Right lung (tissue), 10 donors: ENCODE measurements at places on chromosomes 4 and X. TPM values are rescaled to one million over a fixed set of nuclear protein-coding genes. Genes with fewer than 3 reads are reported as not detected.

F8A1 gene
- polyA plus RNA-seq: 15.7 TPM

MAGEA11 gene
- not detected for polyA plus RNA-seq

CNGA1 gene
- polyA plus RNA-seq: 1.4 TPM

TMEM271 gene
- not detected for polyA plus RNA-seq

HSFX4 gene
- 0.36 TPM for polyA plus RNA-seq

TMEM156 gene
- 0.23 TPM for polyA plus RNA-seq

RASL11B gene
- 15.3 TPM for polyA plus RNA-seq

GPC3 gene
- polyA plus RNA-seq: 394 TPM

CLNK gene
- 0.22 TPM for polyA plus RNA-seq

SHROOM2 gene
- polyA plus RNA-seq: 11.9 TPM

MAGEA1 gene
- not detected for polyA plus RNA-seq

CT45A1 gene
- 7.7 TPM for polyA plus RNA-seq

RHOXF2 gene
- 0.12 TPM for polyA plus RNA-seq
